Lung (tissue), 17 donors: ENCODE measurements at places on chromosomes 4 and X. TPM values are rescaled to one million over a fixed set of nuclear protein-coding genes. Genes with fewer than 3 reads are reported as not detected.

DNA sequence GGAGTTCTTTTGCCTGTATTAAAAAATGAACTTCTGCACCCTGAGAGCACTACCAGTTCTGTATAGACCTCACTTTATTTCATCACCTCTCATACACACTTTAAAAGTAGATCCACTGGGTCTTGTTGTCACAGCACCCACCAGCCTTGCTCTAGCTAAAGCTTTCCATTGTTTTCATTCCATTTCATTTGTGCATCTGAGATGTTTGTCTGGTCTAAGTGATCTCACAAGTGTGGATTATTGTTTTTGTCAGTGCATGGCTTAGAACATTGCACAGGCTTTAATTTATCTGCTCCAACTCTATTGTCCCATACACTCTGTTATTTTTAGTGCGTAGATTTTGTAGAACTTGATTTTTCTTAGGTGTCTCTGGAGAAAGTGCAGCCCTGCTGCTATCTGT lies 1157.5 kb upstream of the PABPC4L start:
- DNase-seq: no peak

GRCh38 chr4:54945838-54946237 lies 179.6 kb downstream of the KDR start:
- no peak for DNase-seq

The SMIM43 gene
- polyA plus RNA-seq: 0.16 TPM

The TBCK gene
- polyA plus RNA-seq: 7.6 TPM

DNA sequence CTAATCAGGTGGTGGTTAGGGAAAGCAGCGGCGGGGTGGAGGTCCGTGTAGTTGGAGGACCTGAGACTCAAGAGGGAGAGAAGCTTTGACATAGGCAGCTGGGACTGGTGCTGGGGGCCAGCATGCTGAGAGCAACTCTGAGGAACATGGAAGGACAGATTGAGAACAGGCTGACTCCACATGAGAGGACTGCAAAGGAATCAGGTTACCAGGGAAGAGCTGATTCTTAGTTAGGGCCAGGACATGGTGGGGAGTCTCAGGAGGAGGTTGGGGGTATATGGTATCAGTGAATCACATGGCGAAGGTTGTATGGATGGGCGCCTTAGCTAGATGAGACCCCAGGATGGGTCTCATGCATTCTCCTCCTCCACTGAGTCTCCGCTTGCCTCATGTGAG lies 264.0 kb upstream of the BOD1L1 start:
- DNase-seq: no peak

GRCh38 chr4:47287735-47288134 lies 175.8 kb downstream of the COMMD8 start:
- DNase-seq: no peak

- peak; percentile 26 for DNase-seq
Measured at GRCh38 chr4:54384563-54384962, 155.5 kb downstream of the PDGFRA start.

- DNase-seq: no peak
Measured at GRCh38 chr4:41727861-41728572, 20.5 kb downstream of the PHOX2B start.

- no peak for DNase-seq
Measured at GRCh38 chr4:101682946-101683345, 107.6 kb upstream of the BANK1 start.

DNA sequence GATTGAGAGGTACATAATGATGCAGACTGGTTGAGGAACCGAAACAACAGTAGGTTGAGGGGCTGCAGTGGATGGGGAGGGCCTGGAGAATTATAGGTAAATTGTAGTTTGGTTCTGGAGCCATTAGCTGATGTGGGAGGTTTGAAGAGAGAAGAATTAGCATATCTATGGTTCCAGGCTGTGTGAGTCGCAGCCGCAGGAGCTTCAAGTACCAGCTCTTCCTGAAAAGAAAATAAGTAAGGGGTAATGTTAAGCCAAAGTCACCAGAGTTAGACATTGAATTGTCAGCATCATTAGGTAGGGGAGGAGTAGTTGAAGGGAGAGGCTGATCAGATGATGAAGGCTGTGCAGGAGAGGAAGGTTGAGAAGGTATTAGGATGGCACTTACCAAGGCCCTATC lies 29.5 kb downstream of the PF4 start:
- DNase-seq: no peak

The NPFFR2 gene
- not detected for polyA plus RNA-seq
